Lung (tissue), 17 donors: ENCODE measurements at places on chromosomes 11 and 22. TPM values are rescaled to one million over a fixed set of nuclear protein-coding genes. Genes with fewer than 3 reads are reported as not detected.

SLC25A45 gene
- total RNA-seq, result 7.3 TPM

LRRC75B gene
- 8.9 TPM for total RNA-seq

CSRP3 gene
- not detected for total RNA-seq

IGLL1 gene
- total RNA-seq, result not detected

CCDC87 gene
- total RNA-seq, result 0.67 TPM

OOSP4B gene
- not detected for total RNA-seq

GRM5 gene
- total RNA-seq, result 1.2 TPM

RIC3 gene
- 9.4 TPM for total RNA-seq

PGA5 gene
- total RNA-seq, result not detected

ARHGAP20 gene
- 5.2 TPM for total RNA-seq

DNA sequence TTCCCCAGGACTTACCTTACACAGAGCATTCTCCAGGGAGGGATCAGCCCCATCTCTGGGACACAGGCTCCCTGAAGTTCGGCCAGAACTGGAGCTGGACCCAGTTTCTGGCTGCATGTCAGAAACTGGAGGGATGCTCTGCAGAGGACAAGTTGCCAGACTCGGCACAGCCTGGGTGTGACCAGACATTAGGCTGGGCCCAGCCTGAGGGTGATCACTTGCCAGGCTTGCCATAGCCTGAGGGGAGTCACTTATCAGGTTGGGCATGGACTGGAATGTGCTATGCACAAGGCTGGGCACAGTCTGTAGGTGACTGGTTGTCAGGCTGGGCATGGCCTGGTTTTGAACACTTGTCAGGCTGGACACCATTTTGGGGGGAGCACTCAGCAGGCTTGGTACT is 30.7 kb upstream of the STK33 start:
- no peak overlapping the region for H3K4me3 ChIP-seq
- no peaks in the 10 kb centered on the region for H3K4me1 ChIP-seq

GRCh38 chr11:126282736-126283591 is at the start of gene TIRAP:
Gene TIRAP (plus strand): TSS chr11:126283093. CDS start chr11:126290895, 7,802 bp downstream.
- H3K4me1 ChIP-seq, result peaks cover 4% of the 10 kb centered on the region
- H3K36me3 ChIP-seq, result no peaks in the 10 kb centered on the region
- peak within 1 kb of the TSS; percentile 41 for H3K4me3 ChIP-seq

GRCh38 chr11:59883597-59883996 is 5.0 kb downstream of the OOSP3 start:
- no peaks in the 10 kb centered on the region for H3K4me1 ChIP-seq
- no peaks in the 10 kb centered on the region for H3K27me3 ChIP-seq
- no peak overlapping the region for H3K4me3 ChIP-seq
- H3K36me3 ChIP-seq, result no peaks in the 10 kb centered on the region

DNA sequence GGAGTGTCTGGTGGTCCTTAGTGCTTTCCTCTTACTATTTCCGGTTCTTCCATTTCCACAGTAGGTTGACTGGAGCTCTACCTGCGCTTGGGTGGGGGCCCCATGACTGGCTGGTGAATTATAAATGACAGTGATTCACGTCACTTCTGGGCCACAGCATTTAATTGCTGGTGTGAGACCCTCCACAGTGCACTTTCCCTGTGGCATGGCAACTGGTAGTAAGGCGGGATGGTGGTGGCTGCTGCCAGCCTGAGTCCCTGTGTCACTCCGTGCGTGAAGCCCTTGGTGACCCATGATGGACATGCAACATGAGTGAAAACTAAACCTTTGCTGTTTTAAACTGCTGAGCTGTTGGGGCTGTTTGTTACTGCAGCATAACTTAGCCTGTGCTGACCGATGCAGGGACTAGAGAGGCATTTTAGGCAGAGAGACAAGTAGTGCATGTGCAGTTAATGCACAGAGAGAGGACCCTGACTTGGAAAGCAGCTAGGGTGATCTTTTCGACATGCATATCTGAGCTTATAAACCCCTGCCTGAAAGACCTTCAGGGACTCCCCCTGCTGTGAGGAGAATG is 3.1 kb downstream of the PRDM11 start:
- peaks cover 4% of the 10 kb centered on the region for H3K4me1 ChIP-seq
- no peak overlapping the region for H3K4me3 ChIP-seq
- H3K27ac ChIP-seq, result no peak overlapping the region
- DNase-seq, result no peak

DNA sequence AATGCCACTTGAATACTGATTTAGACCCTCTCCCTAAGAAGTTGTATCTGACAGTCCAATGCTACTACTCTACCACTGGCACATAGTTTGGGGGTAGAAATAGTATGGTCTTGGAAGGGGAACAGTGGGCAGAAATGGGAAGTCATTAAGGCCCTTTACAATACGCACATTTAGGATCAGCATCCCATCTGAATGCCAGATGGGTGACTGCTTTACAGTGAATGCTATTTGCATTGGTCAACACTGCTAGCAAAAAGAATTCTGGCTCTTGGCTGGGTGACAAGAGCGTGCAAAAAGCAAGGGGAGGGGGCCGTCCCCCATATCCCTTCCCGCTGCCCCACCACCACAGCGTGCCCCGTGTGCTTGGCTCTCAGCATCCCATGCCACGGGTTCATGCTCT is 104.7 kb upstream of the BID start:
- no peak overlapping the region for H3K4me3 ChIP-seq
- no peak for DNase-seq
- H3K36me3 ChIP-seq, result peaks cover 15% of the 10 kb centered on the region
- no peak overlapping the region for H3K27ac ChIP-seq

DNA sequence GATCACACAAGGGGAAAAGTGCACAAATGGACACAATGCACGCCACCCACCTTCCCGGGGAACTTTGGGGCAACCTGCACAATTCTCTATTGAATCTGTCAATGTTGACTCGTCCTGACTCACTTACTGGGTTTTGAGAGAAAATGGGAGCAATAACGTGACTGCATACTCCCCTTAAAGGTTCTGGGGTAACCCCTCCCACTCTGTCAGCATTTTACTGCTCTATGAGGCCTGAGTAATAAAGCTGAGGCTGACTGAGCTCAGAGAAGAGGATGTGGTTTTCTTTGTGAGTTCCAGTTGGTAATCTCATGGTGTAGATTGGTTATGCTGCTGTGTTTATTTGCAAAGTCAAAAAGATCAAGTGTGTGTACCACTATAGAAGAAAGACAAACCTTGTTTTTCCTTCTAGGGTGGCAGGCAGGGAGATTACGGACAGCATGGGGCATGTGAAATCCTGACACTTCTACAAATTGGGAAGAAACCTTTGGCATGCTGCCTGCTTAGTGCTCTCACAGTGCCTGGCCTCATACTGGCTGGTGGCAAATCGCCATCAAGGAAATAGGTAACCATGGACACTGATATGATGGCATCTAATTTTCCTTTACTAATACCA is 16.1 kb upstream of the APOA1 start:
- H3K4me3 ChIP-seq, result no peak overlapping the region
- DNase-seq, result no peak
- no peak overlapping the region for H3K27ac ChIP-seq
- H3K27me3 ChIP-seq, result no peaks in the 10 kb centered on the region

- peaks cover 2% of the 10 kb centered on the region for H3K4me1 ChIP-seq
- H3K27ac ChIP-seq, result no peak overlapping the region
- DNase-seq, result peak; percentile 73
- no peak overlapping the region for H3K4me3 ChIP-seq
Measured at GRCh38 chr11:101436511-101437142, 147.2 kb downstream of the TRPC6 start.

- H3K4me3 ChIP-seq, result no peak overlapping the region
- H3K36me3 ChIP-seq, result no peaks in the 10 kb centered on the region
- H3K27me3 ChIP-seq, result peaks cover 10% of the 10 kb centered on the region
- DNase-seq, result no peak
- H3K27ac ChIP-seq, result no peak overlapping the region
Measured at GRCh38 chr11:65802841-65803240, 16.0 kb downstream of the OVOL1 start.

GRCh38 chr11:116072133-116072532 is 567.9 kb upstream of the CADM1 start:
- no peak overlapping the region for H3K4me3 ChIP-seq
- H3K27ac ChIP-seq, result no peak overlapping the region
- no peaks in the 10 kb centered on the region for H3K4me1 ChIP-seq

DNA sequence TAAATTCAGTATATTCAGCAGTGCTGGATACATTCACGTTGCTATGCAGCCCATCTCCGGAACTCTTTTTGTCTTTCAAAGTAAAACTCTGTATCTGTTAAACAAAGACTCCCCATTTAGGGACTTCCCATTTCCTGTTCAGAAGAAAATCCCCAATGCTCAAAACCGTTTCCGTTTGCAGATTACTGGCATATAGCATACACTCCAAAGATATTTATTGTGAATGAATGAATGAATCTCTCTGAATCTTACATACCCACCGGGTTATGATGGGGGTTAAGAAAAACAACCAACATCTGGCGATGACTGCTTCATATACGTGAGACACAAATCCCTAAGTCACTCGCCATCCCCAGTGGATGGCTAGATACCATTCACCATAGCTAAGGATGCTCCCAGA is 1.6 kb downstream of the THY1 start:
- no peak overlapping the region for H3K4me3 ChIP-seq
- H3K27me3 ChIP-seq, result peaks cover 19% of the 10 kb centered on the region
- no peak overlapping the region for H3K27ac ChIP-seq
- no peak for DNase-seq

GRCh38 chr22:24834845-24835570 is 29.0 kb downstream of the SGSM1 start:
- H3K36me3 ChIP-seq, result no peaks in the 10 kb centered on the region
- H3K27me3 ChIP-seq, result no peaks in the 10 kb centered on the region
- H3K27ac ChIP-seq, result no peak overlapping the region
- no peak for DNase-seq

DNA sequence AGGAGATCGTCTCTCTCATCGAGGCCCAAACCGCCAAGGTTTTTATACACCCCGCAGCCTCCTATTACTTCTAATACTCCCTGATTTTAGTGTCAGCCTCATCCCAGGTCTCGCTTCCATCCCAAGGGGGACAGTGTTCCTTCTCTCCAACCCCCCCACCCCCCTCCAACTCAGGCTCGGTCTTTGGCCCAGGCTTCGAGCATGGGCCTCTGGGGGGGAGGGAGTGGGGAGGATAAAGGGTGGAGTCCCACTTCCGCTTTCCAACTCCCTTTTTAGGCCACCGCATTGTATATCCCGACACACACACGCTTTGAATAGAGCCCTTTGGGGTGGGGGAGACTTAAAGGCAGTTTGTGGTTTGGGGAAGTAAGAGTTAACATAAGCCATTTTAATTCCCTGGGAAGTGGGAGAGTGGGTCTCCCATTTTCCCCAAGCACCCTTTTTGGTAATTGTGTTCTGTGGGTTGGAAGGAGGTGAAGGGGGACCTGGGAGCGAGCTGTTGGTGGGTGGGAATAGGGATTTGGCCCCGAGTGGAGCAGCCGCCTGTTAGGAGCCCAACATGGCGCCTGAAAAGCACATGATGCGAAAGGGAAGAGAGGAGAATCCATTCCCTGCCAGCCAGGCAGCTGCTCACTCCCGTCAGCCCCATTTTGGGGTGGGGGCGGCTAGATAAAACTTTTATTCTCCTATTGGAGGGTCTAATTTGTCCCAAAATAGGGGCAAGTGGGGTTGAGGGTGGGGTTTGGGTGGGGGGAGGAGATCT is 844 bp downstream of the PCF11 start:
- peaks cover 5% of the 10 kb centered on the region for H3K4me1 ChIP-seq
- H3K36me3 ChIP-seq, result peaks cover 13% of the 10 kb centered on the region
- peak overlapping the region; percentile 94 for H3K4me3 ChIP-seq
- peak; percentile 79 for DNase-seq

DNA sequence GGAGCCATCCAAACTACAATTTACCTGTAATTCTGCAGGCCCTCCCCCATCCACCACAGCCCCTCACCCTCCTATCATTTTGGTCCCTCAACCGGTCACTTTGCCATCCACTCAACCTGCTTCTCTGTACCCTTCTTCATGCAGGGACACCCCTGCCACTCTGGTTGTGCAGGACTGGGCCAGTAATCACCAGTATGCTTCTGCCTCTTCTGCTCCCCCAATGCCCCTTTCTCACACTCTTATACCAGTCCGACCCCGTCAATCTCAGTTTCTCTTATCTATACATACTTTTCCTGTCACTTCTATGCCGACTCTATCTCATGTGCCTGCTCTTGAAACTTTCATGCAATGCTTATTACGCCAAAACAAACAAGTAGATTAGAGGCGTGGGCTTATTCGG is 5.1 kb upstream of the COMT start:
- no peak for DNase-seq
- no peak overlapping the region for H3K27ac ChIP-seq
- H3K36me3 ChIP-seq, result no peaks in the 10 kb centered on the region
- H3K4me1 ChIP-seq, result peaks cover 10% of the 10 kb centered on the region

DNA sequence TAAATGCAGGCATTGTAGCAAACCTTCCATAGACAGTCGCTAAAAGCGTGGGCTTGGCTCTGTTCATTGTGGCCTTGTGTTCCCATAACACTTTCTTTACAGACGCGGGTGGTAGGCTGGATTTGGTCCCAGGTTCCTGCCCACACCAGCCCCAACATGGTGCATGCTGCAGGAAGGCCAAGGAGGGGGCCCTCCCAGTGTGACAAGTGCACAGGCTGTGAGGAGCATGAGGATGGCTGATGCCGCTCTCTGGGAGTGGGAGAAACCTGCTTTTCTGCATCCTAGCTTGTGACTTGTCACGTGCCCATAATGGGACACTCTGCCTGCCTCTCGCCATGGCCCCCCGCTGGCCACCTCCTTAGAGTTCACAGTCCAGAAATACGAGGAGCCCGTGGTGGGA is 161.8 kb upstream of the B3GAT1 start:
- H3K27ac ChIP-seq, result no peak overlapping the region
- no peak for DNase-seq
- H3K4me1 ChIP-seq, result no peaks in the 10 kb centered on the region
- peaks cover 2% of the 10 kb centered on the region for H3K27me3 ChIP-seq

GRCh38 chr11:68145120-68145866 is 24.1 kb upstream of the CHKA start:
- no peaks in the 10 kb centered on the region for H3K36me3 ChIP-seq
- no peaks in the 10 kb centered on the region for H3K27me3 ChIP-seq
- H3K4me3 ChIP-seq, result no peak overlapping the region
- H3K4me1 ChIP-seq, result no peaks in the 10 kb centered on the region

DNA sequence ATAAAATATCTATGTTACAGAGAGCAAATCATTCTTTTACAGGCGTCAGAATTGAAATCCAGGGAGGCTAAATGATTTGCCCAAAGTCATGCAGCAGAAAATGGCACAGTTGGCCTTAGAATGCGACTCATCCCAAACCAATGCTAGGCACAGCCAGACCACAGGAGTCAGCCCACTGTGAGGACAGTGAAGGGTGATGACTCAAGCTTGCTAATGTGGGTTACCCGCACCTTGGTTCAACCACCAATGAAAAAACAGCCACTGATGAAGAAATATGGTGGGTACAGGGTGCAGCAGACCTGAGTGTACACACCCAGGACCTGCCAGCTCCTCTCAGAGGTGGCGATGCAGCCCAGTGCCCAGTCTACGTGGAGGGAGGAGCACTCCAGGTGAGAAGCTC is 89.7 kb downstream of the ZC3H12C start:
- DNase-seq, result no peak
- no peak overlapping the region for H3K27ac ChIP-seq
- no peaks in the 10 kb centered on the region for H3K36me3 ChIP-seq
- H3K4me1 ChIP-seq, result no peaks in the 10 kb centered on the region
- no peaks in the 10 kb centered on the region for H3K27me3 ChIP-seq
- no peak overlapping the region for H3K4me3 ChIP-seq

GRCh38 chr11:111731821-111732220 is 34.4 kb downstream of the PPP2R1B start:
- no peaks in the 10 kb centered on the region for H3K27me3 ChIP-seq
- H3K36me3 ChIP-seq, result peaks cover 5% of the 10 kb centered on the region
- peak overlapping the region; percentile 71 for H3K27ac ChIP-seq
- no peak for DNase-seq
- H3K4me1 ChIP-seq, result peaks cover 40% of the 10 kb centered on the region

GRCh38 chr22:33844273-33844672 is 76.0 kb downstream of the LARGE1 start:
- DNase-seq, result no peak
- no peaks in the 10 kb centered on the region for H3K36me3 ChIP-seq
- peaks cover 33% of the 10 kb centered on the region for H3K4me1 ChIP-seq
- H3K27ac ChIP-seq, result no peak overlapping the region
